CD4-positive, CD25-positive, alpha-beta regulatory T cell (primary cell): ENCODE measurements at places on chromosomes 4 and X. TPM values are rescaled to one million over a fixed set of nuclear protein-coding genes. Genes with fewer than 3 reads are reported as not detected.

The OTC gene
- total RNA-seq: not detected

The SATL1 gene
- total RNA-seq: not detected

GRCh38 chrX:66018585-66019309 is 21.1 kb downstream of the VSIG4 start:
- DNase-seq: no peak

DNA sequence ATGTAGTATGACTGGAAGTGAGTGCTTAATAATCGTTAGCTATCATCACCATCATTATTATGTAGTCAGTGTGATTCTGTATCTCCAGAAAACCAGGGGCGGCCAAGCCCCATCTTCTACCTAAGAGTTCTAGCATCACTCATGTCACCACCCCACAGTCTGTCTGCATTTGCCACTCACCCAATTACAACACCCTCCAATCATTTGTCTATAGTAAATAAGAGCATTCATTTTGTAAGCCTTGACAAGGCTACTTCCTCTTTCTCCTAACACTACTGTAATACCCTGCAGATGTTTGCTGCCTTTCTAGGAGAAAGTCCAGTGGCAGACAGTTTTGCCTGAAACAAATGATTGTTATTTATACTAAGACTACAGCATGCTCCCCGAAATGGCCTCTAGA is 15.8 kb upstream of the IL21 start:
- no peak for DNase-seq

- no peak for DNase-seq
Observed at GRCh38 chr4:48021100-48021499, 4.5 kb downstream of the NIPAL1 start.

DNA sequence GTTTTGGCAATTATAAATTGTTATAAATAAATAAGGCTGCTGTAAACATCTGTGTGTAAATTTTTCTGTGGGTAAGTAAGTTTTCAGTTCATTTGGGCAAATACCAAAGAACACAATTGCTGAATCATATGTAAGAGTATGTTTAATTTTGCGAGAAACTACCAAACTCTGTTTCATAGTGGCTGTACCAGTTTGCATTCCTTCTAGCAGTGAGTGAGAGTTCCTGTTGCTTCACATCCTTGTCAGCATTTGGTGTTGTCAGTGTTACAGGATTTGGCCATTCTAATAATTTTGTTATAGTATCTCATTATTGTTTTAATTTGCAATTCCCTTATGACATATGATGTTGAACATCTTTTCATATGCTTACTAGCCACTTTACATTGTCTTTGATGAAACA is 48.4 kb downstream of the ARFIP1 start:
- no peak for DNase-seq

DNA sequence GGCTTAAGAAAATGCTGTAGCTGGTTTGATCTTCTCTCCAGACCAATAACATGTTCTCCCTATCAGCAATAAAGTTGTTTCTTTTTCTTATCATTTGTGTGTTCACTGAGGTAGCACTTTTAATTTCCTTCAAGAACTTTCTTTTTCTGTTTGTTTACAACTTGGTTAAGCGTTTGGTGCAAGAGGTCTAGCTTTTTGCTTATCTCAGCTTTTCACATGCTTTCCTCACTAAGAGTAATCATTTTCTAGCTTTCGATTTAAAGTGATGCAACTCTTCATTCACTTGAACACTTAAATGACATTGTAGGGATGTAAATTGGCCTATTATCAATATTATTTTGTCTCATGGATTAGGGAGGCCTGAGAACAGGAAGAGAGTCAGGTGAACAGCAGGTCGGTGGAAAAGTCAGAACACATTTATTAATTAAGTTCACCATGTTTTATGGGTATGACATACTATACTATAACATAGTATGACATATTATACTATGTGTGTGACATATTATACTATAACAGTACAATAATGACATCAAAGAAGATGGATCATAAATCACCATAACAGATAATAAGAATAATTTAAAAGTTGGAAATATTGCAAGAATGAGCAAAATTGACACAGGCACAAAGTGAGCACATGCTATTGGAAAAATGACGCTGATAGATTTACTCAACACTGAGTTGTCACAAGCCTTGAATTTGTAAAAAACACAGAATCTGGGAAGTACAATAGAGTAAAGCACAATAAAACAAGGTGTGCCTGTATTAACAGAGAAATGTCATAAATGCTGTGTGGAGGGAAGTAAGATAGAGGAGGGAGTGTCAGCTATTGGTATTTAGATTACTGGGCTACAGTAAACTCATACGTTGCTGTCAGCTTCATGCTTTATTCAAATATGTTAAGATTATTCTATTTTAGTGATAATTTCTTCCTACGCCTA is 218.6 kb upstream of the SLC7A11 start:
- no peak for DNase-seq

DNA sequence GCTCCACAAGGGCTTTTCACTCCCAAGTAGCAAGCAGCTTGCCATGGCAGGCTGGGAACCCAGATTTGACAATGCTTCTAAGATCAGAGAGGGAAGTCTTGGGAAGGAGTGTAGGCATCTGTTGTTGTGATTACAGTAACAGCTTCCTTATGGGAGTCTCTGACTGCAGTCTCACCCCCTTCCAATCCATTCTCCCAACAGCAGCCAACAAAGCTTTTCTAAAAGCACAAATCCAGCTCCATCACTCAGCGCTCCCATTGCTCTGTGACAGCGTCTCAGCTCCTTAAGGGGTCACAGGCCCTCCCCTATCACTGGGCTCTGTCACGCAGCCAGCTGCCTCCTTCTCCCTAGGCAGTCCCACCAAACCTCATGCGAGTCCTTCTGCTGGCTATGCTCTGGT is 7.1 kb downstream of the IGFBP7 start:
- no peak for DNase-seq

- DNase-seq: no peak
Observed at GRCh38 chr4:142671516-142671915, 174.6 kb downstream of the INPP4B start.
